Occipital lobe (tissue), 3 donors: ENCODE measurements at places on chromosomes 11 and 22. TPM values are rescaled to one million over a fixed set of nuclear protein-coding genes. Genes with fewer than 3 reads are reported as not detected.

- no peak for DNase-seq
Observed at GRCh38 chr11:70243912-70244652, 26.4 kb upstream of the PPFIA1 start.

DNA sequence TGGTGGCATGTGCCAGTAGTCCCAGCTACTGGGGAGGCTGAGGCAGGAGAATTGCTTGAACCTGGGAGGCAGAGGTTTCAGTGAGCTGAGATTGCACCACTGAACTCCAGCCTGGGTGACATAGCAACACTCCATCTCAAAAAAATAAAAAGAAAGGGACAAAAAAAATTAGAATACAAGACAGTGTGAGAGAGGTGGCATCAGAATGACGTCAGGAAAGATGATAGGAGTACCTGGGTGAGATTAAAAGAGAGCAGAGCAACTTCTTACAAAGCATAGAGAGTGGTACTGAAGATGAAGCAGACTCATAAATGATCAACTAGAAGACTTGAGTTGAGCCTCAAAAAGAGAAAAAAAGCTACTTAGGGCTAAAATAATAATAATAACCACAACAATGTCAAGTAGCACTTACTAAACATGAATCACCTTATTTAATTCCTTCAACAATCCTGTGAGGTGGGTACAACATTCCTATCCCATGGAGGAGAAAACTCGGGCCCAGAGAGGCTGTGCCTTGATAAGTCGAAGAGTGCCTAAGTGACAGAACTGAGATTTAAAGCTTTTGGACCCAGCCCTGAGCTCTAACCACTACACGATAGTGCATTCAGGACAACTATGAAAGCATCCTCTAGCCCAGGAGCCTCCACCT, 5.2 kb upstream of the SLN start:
- no peak for DNase-seq

DNA sequence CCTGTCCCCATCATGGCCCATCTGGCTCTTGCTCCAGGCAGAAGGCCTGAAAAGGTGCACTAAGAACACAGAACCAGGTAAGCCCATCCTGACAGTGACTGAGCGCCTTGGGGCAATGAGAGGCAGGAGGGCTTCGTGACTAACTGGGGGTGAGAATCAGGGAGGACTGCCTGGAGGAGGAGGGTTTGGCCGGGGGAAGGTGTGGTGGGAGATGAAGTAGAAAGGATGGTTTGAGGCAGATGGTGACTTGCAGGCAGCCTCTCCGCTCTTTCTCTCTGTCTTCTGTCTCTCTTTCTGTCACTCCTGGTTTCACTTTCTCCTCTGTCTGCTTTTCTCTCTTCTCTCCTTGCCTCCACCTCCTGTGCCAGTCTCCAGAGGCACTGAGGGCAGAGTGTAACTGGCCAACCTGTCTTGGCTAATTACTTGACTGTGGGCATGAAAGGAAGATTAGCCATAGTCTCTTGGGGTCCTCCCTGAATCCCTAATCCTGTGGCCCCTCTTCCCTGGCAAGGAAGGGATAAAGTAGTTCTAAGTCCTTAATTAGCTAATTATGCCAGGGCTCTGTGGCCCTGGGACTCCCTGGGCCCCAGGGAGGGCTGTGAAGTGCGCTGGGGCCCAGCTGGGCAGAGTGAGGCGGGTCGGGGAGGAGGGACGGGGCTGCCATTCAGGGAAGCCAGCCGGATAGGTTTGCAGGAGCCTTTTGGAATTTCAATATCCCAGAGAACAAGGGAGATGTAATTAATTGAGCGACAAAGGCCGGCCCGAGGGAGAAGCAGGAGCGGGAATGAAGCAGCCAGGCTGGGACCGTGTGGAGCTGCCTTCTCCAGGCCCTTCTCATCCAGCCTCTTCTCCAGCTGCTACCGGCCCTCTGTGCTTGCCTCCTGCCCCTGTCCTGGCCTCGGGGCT, 61.1 kb downstream of the CACNA1I start:
- no peak for DNase-seq

LINC01488 gene
- total RNA-seq = not detected

DNA sequence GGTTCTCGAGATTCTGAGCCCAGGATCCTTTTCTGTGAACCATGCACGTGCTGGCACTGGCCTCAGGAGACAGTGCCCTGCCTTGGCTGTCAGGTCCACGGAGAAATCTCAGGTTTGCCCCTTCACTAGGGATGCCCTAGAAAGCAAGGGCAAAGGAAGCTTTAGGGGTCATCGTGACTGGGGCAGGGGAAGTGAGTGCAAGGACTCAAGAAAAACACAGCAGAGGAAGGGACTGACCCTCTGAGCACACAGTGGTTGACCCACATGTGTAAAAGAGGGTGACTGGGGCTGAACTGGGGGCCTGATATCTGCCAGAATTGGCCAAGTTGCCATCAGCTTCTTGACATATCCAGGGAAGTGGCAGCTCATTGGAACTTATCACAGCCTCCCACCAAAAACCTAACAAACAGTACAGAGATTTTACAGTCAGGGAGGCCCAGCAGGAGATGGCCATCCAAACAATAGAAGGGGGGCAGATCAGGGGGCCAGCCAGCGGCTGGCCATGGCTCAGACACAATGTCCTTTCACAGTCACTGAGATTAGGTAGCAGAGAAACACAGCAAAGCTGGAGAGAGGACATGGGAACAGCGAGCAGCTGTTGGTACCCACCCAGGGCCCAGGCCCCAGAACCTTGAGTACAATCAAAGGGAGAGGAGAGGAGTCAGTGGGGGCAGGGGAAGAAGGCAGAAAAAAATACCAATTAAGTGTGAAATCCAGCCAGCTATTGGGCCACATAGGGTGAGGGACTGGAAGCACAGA, 4.4 kb downstream of the TMEM121B start:
- no peak for DNase-seq

CNTF gene
- 2.7 TPM for total RNA-seq

GRCh38 chr11:133984828-133985227, 28.1 kb upstream of the IGSF9B start:
- no peak for DNase-seq
